ENCODE measurements at places on chromosomes 4 and X. TPM values are rescaled to one million over a fixed set of nuclear protein-coding genes. Genes with fewer than 3 reads are reported as not detected.

Gene DGAT2L6
- total RNA-seq: not detected

Gene MAGEA11
- not detected for total RNA-seq

Gene PF4V1
- not detected for total RNA-seq

Gene ADH1A
- not detected for total RNA-seq

Gene KIT
- 21.1 TPM for total RNA-seq

Gene SLC10A6
- not detected for total RNA-seq

All from dorsolateral prefrontal cortex (tissue), 122 donors.